ENCODE measurements at places on chromosomes 4 and X.
A peak's percentile ranks its signal among the peaks of the same experiment; 100 is the strongest.

DNA sequence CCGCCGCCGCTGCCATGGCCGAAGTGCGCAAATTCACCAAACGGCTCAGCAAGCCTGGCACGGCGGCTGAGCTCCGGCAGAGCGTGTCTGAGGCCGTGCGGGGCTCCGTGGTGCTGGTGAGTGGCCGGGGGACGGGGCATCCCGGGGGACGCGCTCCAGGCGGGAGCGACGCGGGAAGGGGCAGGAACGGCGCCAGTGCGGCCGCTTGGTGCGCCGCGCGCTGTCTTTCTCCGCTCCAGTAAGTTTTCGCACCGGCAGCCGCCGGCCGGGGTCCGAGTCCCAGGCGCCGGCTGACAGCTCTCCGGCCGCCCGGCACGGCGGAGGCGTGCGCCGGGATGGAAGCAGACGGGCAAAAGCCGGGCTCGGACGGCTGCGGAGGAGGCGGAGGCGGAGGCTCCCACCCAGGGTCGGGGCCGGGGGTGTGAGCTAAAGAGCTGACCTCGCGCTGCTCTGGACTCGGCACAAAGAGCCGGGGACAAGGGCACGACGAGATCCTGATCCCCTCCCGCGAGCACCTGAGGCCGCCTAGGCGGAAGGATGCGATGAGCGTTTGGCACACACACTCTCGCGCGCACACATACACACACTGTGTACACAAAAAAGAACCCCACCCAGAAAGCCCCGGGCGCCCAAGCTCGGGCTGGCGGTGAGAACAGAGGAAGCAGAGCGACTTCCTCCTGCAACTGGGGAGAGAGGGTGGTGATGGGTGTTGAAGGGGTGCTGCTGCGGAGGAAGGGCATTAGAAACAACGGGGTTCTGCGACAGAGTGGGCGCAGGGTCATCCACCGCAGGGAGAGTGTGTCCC lies 545 bp downstream of the DOCK11 start:
- peak; percentile 40 for DNase-seq

GRCh38 chr4:111905511-111905910 lies 239.7 kb upstream of the FAM241A start:
- DNase-seq: no peak

DNA sequence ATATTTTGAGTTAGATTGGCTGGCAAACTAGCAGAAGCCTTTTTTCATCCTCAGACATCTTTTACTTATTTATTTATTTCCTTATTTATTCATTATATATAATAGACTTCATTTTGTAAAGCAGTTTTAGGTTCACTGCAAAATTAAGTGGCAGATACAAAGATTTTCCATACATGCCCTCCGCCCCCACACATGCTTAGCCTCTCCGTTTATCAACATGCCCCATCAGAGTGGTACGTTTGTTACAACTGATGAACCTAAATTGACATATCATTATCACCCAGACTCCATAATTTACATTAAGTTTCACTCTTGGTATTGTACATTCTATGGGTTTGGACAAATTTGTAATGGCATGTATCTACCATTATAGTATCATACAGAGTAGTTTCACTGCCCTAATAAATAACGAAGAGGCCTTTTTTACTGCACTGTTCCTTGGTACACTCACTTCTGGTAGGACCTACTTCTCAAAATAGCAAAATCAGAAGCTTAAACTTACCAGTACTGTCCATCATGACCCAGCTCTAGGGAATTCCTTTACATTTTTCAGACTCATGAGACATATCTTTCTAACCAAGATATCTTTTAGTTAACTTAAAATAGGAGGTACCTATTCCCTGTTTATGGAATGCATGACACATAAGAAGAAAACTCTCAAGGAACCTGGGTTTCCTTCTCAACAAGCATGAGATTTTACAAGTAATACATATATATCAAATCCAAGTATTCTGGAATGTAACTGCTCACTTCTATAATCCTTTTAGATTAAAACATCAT lies 4.8 kb upstream of the TMPRSS11B start:
- no peak for DNase-seq

- no peak for DNase-seq
Observed at GRCh38 chr4:41638866-41639265, 100.9 kb downstream of the LIMCH1 start.

GRCh38 chr4:187849556-187850225 lies 145.9 kb upstream of the ZFP42 start:
- DNase-seq: no peak

- DNase-seq: no peak
Observed at GRCh38 chr4:90842960-90843359, 715.8 kb downstream of the CCSER1 start.

- no peak for DNase-seq
Observed at GRCh38 chr4:36399762-36400353, 118.4 kb downstream of the DTHD1 start.
